ENCODE measurements at places on chromosomes 12 and 14.

- DNase-seq, result peak; percentile 24
These were observed 790 bp downstream of the SSH1 start for GRCh38 chr12:108856428-108857157.

DNA sequence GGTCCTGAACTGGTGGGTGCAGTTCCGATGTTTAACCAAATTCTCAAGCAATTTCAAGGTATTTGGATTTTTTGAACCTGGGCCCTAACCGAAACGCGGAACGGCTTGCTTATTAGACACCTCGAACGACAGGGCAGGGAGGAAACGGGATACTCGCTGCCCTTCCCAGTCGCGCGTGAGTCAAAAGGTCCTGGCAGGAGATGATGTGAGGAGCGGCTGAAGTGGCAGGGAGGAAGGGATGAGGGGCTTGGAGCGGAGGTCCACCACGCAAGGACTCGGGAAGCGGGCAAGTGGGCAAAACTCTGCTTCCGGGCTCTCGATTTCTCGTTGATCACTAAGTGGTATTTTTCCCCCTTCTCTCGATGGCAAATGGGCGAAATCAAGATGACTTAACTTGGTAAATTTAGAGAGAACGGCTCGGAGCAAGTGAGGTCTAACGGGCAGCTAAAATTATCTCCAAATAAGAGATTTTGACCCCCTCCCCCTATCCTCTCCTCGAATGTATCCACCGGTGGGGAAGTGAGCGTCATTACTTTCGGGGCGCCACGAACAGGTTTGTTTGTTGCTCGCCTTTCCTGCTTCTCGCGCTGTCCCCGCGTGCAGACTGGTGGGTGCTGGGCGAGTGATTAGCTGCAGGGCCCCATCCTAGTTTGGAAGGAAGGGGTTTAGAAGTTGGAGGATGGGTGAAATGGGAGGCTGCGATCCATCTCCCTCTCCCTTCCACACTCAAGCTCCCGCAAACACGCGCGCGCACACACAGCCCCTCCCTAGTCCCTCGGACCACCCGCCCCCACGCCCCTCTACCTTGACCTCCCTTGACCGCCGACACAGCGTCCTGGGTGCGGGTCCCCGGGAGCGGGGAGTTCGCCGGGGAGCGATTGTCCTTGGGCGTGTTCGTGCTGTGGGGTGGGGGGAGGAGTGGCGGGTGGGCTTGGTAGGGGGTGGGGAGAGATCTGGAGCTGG is 986 bp upstream of the NTF3 start:
- DNase-seq, result no peak

GRCh38 chr12:89225401-89225800 is 126.9 kb downstream of the DUSP6 start:
- peak; percentile 22 for DNase-seq

GRCh38 chr12:47977046-47977771 is 13.8 kb downstream of the TMEM106C start:
- DNase-seq, result no peak

GRCh38 chr12:44314007-44314500 is 478.2 kb downstream of the TMEM117 start:
- DNase-seq, result no peak

DNA sequence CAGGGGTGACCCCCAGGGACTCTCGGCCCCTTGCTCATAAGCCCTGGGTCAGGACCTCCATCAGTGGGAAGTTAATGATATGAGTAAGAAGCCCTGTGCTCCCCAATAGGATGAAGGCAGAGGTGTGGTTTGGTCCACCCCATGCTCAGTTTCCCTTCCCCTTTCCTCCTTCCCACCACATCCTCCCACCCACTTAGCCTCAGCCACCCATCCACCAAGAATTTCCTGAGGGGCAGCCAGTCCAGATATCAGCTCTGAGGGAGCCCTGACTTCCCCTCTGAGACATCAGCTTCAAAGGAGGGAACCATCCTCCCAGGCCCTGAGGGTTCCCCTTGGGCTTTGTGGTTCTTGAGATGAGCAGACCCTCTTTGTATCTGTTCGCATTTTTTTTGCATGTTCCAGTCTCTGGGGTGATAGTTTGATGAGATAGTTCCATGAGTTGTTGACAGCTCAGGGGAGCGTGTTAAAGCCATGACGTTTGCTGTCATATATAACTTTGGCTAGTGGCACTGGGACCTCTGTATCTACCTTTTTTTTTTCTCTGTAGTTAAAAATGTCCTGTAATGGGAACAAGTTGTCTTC is 71.2 kb downstream of the LGMN start:
- DNase-seq, result no peak

DNA sequence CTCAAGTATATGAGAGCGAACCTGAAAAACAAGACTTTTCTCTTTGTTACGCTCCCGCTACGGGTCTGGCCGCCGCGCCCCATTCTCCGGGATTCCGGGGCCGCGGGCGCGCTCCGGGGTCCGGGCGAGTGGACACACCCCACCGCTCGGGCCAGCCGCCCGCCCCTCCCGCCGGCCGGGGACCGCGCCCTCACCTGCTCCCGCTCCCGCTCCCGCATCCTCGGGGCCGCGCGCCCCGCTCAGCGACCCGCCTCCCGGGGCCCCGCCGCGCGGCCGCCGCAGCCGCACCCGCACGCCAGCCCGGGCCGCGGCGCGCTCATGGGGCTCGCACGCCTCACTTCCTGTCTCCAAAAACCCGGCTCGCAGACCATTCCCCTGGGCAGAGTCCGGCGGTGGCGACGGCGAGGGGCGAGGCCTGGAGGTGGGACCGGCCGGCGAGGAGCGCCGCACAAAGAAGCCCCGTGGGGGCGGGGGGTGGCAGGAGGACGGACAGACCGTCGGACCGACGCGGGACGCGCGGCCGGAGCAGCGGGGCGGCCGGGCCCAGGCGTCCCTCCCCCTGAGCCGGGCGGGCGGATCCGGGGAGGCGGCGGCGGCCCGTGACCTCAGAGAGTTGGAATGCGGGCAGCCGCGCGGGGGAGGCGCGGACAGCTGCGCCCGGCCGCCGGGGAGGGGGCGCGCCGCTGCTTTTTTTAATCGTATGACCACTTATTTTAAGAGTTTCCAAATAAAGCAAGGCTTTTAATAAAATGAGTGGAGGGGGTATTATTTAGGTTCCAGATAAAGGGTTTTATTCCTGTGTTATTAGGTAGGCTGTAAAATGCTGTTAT is at the start of gene PTPN21:
Gene PTPN21, minus strand, starts transcription at position 551 of the 830 bp plus-strand sequence. CDS start 4,590 bp downstream, outside the sequence.
- no peak for DNase-seq

DNA sequence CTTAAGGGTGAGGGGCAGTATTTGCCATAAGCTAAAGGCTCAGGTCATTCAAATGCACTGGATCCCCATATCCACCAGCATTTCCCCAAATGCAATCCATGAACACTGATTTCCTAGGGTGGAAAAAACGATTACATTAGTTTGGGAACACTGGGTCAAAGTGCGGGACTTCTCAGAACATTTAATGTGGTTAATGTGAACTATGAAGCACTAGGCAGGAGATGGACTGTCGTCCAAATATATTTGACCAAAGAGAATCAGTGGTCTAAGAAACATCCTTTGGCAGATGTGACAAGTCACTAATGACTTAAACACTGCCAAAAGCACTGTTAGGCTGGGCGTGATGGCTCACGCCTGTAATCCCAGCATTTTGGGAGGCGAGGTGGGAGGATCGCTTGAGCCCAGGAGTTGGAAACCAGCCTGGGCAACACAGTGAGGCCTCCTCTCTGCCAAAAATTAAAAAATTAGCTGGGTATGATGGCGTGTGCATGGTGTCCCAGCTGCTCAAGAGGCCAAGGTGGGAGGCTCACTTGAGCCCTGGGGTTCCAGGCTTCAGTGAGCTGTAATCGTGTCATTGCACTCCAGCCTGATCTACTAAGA is 205.4 kb downstream of the CALM1 start:
- DNase-seq, result no peak

GRCh38 chr12:6652391-6652790 is 5.2 kb upstream of the ACRBP start:
- no peak for DNase-seq

DNA sequence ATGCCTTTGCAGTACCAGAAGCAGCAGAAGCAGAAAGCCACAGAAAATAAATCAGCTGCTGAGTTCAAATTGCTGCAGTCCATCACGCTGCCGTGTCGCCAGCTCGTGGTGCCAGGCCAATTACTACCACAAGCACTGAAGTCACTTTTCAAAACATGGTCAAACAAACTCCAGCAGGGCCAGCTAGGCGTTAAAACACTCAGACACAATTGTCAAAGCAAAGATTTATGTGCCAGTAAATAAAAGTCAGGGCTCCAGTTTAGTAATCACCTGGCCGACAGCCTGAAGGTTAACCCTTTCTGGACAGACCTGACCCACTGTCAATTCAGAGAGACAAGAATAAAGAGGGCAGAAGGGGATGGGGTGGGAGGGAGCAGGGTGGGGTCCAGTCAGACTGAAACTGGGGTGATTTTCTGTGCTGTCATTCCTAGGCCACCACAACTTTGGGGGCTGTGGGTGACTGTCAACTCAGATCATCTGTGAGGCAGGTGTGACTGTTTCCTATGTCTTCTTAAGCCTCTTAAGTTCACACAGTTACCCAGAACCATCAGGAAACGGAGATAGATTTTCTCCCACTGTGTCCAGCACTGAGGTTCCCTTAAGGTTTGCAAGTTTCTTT is 109.8 kb upstream of the FUT8 start:
- DNase-seq, result no peak

GRCh38 chr12:10847744-10848143 is 1.5 kb downstream of the PRR4 start:
- DNase-seq, result no peak

- DNase-seq, result peak; percentile 62
These were observed 2.9 kb upstream of the SETD1B start for GRCh38 chr12:121800694-121801594.

GRCh38 chr14:93748208-93749075 is 39.8 kb downstream of the PRIMA1 start:
- DNase-seq, result no peak

GRCh38 chr14:86050072-86050683 is 520.2 kb downstream of the FLRT2 start:
- no peak for DNase-seq

DNA sequence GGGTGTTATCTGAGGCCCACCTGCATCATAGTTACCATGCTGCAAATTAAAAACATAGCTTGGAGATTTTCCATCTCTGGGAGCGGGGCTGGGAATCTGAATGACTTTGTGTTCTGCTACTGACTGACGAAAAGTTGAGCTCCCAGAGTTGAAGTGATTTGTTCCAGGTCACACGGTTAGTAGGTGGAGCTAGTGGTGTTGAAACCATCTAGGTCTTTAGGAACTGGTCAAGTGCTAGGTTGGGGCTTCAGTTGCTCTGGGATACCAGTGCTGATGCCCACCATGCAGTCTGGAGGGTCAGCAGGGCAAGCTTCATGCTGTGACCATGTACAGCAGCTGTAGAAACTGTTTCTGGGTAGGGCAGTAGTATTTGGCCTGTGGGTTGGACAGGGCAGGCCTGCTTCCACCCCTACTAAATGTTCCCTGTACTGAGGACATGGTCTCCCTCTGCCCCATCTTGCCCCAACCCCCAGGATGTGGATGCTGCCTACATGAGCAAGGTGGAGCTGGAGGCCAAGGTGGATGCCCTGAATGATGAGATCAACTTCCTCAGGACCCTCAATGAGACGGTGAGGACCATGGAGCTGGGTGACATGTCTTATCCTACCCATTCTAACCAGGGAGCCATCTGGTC is 5.3 kb downstream of the KRT7 start:
- DNase-seq, result no peak

DNA sequence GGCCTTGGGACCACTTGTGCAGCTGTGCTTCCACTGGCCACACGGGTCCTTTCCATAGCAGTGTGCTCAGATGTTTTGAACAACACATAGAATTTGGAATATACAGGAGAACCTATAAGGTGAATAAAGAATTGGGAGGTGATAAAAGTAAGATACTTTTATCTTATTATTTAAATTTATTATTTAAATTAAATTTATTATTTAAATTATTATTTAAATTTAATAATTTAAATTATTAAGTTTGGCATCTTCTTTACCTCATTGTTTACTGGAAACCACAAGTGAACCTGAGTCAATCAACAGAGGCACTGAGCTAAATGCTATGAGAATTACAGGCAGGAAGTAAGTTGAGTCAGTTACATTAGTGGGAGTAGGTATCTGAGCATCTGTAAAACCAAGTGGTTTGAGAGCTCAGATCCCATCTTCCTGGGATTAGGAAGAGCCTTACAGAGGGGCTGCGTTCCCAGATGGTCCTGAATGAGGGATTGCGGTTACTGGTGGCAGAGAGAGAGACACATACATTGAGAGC is 103.1 kb downstream of the ESR2 start:
- no peak for DNase-seq

DNA sequence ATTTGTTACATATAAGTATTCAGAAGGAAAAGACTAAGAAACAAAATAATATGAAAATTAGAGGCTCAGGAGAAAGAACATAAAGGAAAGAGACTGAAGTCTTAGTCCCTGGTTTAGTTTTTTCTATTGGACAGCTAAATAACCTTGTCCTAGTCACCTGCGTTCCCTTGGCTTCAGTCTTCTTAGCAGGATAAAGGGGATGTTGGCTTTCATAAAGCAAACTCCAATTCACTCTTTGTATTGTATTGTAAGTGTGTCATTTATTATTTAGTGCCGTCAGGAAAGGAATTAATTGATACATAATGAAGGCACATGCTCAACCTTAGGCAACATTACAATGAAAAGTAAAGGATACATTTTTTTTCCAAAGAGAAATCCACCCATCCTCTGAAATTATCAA is 190.3 kb upstream of the PPFIA2 start:
- DNase-seq, result no peak

GRCh38 chr12:12719496-12719895 is 2.3 kb downstream of the CDKN1B start:
- no peak for DNase-seq

GRCh38 chr14:65552724-65553123 is 140.2 kb downstream of the FUT8 start:
- no peak for DNase-seq

DNA sequence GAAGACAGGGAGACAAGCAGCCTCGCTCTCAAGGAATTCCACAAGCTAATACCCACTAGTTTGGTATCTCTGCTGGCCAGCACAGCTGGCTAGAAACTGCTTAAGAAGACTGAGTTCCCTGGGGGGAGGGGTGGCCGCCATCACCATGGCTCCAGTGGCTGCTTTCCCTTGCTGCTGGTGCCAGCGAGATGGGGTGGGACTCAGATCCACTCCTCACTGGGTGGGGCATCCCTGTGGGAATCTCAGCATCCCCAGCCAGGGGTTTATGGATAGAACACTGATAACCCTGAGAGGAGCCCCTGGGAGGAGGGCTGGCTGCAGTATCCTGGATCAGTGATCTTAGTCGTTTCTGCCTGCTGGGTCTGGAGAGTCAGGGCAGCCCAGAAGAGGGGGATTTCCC is 170.6 kb upstream of the MDGA2 start:
- DNase-seq, result no peak
